ENCODE measurements at places on chromosomes 1 and 21. TPM values are rescaled to one million over a fixed set of nuclear protein-coding genes. Genes with fewer than 3 reads are reported as not detected.

The MPL gene
- 0.58 TPM for total RNA-seq

The OR10J5 gene
- total RNA-seq: not detected

The APOBEC4 gene
- total RNA-seq: not detected

The CRYAA gene
- not detected for total RNA-seq

The CELA2A gene
- total RNA-seq: not detected

The GUCA2A gene
- not detected for total RNA-seq

The UBE2U gene
- not detected for total RNA-seq

The CD1B gene
- total RNA-seq: not detected

The NKAIN1 gene
- total RNA-seq: 1.1 TPM

The RAB25 gene
- 34.3 TPM for total RNA-seq

The BRDT gene
- total RNA-seq: not detected

The HSPA13 gene
- 35.9 TPM for total RNA-seq

The KCNE2 gene
- not detected for total RNA-seq

The PAPPA2 gene
- 23.4 TPM for total RNA-seq

The NOS1AP gene
- total RNA-seq: 5.3 TPM

The CHI3L1 gene
- 10.3 TPM for total RNA-seq

The ECM1 gene
- total RNA-seq: 5.4 TPM

The OR6K2 gene
- not detected for total RNA-seq

The WDR64 gene
- not detected for total RNA-seq

The GORAB gene
- total RNA-seq: 11.3 TPM

The PGLYRP3 gene
- not detected for total RNA-seq

The NR0B2 gene
- 16.1 TPM for total RNA-seq

The IL20 gene
- total RNA-seq: not detected

The IGSF5 gene
- 0.93 TPM for total RNA-seq

The CELA3B gene
- not detected for total RNA-seq

The TTC34 gene
- 0.29 TPM for total RNA-seq

The MRAP gene
- 1.2 TPM for total RNA-seq

The SHE gene
- total RNA-seq: 14.1 TPM
